Activated CD4-positive, alpha-beta T cell treated with anti-CD3 and anti-CD28 coated beads, Interleukin-2, Interleukin-6, amounts not matched to agents 100 ng/mL and 50 ng/mL, durations not matched to agents 16 hours and 8 hours (primary cell): ENCODE measurements at places on chromosomes 12 and 14.

- no peak for DNase-seq
Measured at GRCh38 chr12:120775862-120776552, 50.4 kb downstream of the ACADS start.

DNA sequence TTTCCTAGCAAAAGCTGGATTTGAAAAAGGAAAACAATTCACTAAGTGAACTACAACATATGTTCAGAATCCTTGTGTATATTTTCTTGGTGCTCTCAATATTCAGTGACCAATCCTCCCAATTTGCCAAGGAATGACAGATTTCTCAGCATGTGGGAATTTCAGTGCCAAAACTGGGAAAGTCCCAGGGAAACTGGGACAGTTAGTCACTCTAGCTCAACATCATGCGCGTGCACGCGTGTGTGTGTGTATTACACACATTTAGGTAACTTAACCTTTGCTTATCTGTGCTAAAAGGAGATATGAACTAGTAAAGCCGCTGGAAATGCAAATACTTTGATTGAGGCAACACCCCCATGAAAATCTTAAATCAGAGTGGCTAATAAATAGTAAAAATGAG is 26.1 kb upstream of the SLC6A13 start:
- no peak for DNase-seq

DNA sequence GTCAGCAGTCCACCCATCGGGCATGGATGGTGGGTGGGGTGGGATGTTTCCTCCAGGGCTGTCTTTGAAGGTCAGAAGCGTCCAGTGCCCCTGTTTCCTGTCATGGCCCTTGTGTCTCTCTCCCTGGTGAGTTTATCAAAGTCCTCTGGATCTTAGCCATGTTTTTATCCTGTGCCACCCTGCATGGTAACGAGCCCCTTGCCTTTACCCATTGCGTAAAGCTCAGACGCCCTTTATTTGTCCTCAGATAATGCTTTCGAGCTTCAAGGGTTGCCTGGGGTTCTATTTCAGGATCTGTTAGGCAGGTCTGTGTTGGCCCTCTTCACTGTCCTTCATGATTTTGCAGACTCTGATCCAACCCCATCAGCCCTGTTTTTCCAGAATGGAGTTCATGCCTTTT is 172.9 kb downstream of the TSPAN9 start:
- DNase-seq = no peak

- DNase-seq = no peak
Measured at GRCh38 chr12:38056701-38057689, 259.6 kb upstream of the ALG10B start.

GRCh38 chr12:99619389-99620158 is 28.0 kb upstream of the GARIN6 start:
- DNase-seq = peak; percentile 51

GRCh38 chr12:52687497-52688385 is 7.5 kb upstream of the KRT1 start:
- no peak for DNase-seq

- DNase-seq = no peak
Measured at GRCh38 chr12:85422762-85423161, 142.7 kb downstream of the ALX1 start.
